Aorta (tissue), 5 donors: ENCODE measurements at places on chromosomes 11 and 22.

DNA sequence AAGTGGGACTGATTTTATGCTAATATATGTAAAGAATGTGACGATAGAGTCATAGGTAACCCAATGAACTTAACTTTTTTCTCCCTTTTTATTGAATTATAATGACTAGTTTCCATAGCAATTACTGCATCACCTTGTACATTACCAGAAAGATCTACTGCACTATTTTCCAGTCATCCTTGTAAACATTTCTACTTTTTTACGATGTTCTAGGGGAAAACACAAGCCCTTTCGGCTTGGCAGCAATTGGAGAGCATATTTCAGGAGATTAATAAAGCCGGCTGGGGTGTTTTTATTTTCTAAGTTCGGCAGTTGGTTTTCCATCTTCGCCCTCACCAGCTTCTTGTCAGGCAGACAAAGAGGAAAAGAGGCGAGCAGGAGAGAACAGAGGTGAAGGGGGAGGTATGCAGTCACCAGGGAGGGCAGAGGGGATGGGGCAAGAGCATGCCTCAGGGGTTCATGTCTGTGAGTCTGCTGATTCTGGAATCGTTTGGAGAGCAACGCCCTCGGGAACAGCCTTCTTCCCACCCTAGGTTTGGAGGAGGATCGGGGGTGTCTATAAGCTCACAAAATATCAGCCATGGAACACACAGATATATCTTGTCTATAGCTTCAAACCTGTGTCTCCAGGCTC lies 476.4 kb downstream of the MIAT start:
- DNase-seq: no peak

DNA sequence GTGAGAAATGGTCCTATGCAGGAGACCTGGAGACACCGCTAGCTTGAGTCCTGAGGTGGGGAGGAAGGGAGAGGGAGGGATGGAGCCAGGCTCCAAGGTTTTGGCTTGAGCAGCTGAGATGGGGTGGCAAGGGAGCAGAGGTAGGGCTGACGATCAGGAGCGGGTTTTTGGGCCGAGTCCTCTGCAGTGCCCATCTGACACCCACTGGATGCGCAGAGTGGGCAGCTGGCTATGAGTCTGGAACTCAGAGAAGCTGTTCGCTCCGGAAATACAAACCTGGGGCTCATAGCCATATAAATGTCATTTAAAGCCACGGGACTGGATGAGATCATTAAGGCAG lies 453 bp upstream of the MAFF start:
- DNase-seq: no peak

DNA sequence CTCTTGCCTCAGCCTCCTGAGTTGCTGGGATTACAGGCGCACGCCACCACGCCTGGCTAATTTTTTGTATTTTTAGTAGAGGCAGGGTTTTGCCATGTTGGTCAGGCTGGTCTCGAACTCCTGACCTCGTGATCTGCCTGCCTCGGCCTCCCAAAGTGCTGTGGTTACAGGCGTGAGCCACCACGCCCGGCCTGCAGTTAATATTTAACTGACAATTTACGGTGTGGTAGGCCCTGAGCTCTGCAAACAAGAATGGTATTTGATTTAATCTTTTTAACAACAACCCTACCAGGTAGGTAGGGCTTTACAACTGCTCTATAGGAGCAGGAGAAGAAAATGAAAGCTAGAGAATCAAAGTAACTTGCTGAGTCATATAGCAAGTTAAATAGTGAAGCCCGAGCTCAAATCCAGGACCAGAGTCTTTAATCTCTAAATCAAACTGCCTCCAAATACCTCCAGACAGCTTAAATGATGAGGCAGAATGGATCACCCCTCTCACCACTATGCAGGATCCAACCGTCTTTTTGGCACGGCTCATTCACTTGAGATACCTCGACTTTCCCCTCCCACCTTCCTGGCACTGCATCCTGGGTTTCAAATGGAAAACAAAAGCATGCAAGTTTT lies 9.4 kb downstream of the UEVLD start:
- DNase-seq: no peak

GRCh38 chr11:131253142-131253655 lies 117.2 kb upstream of the NTM start:
- DNase-seq: no peak

DNA sequence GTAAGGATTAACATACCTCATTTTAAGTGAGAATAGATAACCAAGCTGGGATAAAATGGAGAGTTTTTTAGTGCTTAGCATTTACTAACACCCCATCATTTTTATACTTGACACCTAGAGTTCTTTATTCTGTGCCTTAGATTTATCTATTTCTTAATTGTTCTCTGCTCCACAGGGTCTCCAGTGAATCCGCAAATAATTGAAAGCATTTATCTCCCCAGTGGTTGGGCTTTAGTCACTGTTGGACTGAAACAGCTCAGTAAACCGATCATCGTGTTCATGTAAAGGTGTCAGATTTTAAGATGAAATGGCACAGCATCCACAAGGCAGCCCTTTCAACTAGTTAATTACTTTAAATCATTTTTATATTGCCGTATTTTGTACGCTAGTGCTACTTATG lies 17.8 kb upstream of the GRIA4 start:
- DNase-seq: no peak

- peak; percentile 17 for DNase-seq
Measured at GRCh38 chr11:47573321-47573720, 5.4 kb downstream of the KBTBD4 start.

DNA sequence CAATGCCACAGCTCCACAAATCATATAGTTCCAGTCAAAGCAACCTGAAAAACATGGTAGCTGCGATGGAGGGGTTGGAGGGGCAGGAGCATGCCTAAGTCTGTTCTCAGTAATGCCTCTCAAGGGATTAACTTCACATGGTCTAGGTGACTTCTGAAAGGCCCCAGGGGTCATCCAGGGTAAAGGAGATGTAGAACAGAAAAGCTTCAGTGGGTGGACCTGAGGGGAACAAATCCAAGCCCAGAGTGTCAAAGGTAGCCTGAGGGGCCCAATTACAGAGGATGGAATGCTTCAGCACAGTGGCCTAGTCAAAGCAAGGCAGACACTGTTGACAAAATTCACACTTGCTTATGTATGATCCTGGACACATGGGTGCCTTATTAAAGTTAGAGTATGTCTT lies 23.3 kb downstream of the OR4D9 start:
- DNase-seq: no peak

DNA sequence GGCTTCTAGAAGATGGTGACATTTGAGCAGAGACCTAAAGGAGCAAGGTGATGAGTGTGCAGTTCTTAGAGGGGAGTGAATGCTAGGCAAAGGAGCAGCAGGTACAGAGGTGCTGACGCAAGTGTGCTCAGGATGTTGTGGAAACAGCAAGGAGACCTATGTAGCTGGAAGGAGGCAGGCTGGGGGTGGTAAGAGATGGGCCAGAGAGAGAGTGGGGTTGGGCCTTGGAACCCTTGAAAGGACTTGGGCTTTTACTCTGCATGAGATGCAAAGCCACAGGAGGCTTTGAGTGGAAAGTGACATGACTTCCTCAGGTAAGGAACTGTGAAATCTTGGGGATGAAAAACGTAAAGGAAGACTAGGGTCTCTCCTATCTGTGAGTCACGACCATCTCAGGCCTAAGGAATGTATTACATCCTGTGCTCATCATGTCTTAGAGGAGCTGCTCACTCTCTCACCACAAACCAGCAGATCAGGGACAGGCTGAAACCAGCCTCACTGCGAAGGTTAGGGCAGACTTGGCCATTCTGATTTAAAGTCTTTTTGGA lies 65.4 kb downstream of the MICAL2 start:
- DNase-seq: no peak

- DNase-seq: no peak
Measured at GRCh38 chr22:34017205-34017604, 96.9 kb upstream of the LARGE1 start.
